Activated naive CD4-positive, alpha-beta T cell treated with anti-CD3 and anti-CD28 coated beads for 36 hours (primary cell): ENCODE measurements at places on chromosomes 2 and 18. TPM values are rescaled to one million over a fixed set of nuclear protein-coding genes. Genes with fewer than 3 reads are reported as not detected.

PPP1R1C gene
- total RNA-seq: not detected

- DNase-seq: no peak
Measured at GRCh38 chr2:237542001-237542704, 24.2 kb upstream of the PRLH start.

DNA sequence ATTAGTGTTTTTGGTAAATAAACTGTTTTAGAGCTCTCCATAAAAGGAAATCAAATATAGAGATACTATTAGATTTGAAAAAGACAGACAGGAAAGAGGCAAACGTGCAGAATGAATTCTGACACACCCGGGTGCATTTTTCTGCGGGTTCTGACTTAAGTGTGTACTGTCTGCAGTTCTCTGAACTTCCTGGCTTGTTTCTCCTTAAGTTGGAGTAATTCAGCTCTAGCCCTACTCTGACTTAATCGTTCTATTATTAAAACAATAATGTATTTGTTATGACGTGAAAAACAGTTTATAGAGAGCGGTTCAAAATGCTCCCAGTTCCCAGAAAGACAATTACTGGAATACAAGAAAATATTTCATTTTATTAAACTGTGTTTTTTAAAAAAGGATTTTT is 305.9 kb downstream of the ARHGAP15 start:
- DNase-seq: no peak

- DNase-seq: peak; percentile 75
Measured at GRCh38 chr18:76709659-76710645, 112.4 kb upstream of the ZNF236 start.

- DNase-seq: no peak
Measured at GRCh38 chr2:240554767-240555493, 2.9 kb downstream of the ANKMY1 start.

DNA sequence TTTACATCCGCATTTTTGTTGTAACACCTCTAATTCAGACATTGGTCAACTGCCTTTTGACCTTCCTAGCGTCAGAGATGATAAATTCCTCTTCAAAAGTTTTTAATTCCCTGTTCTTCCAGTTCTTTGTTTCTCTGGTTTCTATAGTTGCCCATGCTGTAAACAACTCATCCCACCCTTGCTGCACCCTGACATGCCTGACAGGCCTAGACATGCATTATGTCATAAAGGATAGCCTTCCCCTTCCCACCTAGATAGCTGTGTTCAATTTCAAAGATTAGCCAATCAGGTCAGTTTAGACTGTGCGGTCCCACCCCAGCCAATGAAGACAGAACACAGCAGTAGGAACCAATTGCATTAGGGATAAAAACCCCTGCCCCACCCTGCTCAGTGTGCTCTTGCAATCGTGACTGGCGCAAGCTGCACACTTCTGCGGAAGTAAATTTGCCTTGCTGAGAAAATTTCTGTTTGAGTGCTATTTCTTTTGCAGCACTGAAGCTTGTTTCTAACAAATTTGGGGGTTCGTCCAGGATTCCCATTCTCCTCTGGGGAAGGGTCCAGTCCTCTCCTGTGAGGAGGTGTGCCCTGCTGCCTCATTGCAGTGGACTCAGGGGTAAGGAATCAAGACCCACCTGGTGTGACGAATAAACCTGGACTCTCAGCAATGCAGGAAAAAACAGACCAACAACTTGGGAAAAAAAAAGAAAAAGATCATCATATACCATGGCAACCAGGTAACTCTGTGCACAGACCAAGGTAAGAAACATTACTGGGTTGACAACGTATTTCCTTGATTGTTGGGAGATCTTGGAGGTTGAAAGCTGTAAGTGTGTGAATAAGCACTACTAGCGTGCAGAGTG is 9.1 kb upstream of the SAP130 start:
- no peak for DNase-seq

DNA sequence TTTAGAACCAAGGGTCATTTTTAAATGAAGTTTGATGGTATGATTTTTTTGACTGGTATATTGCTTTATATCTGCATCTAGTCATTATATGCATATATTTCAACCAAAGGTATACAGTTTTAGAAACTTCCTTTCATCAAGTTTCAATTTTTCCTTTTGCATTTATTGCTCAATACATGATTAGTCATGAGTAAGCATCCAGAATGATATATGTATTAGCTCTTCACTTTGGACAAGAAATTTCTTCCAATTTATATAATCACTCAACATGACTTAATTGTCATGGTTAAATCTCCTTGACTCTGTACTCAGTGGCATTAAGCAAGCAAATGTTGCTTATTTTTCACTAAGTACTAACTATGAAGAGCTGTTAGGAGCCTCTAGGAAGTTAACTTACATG is 123.6 kb downstream of the PLCL1 start:
- no peak for DNase-seq

ZNF396 gene
- total RNA-seq: 0.74 TPM

- DNase-seq: no peak
Measured at GRCh38 chr2:134244587-134244986, 9.3 kb upstream of the MGAT5 start.

MYO7B gene
- total RNA-seq: 0.37 TPM

GRCh38 chr18:36187193-36187825 is at the start of gene MOCOS:
TSS of gene MOCOS (plus strand) at chr18:36187497. CDS start at chr18:36187540, 43 bp downstream.
- DNase-seq: peak; percentile 36

TSN gene
- 49.8 TPM for total RNA-seq

DNA sequence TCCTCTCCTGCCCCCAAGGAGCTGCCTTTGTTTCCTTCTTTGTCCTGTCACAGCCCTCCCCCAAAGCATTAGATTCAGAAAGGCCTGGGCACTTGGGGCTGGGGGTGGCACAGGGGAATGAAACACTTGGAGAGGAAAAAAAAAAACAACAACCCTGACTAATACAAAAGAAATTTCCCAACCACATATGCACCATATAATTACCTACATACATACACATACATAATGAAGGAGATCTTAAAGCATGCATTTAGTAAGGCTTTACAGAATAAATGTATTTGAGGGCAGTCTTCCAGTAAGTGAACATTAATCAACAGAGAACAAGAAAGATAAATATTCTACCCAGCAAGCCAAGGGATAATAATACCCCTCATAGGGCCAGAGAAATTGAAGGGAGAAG is 70.0 kb upstream of the PPP1CB start:
- no peak for DNase-seq

BCL2L11 gene
- total RNA-seq: 11.5 TPM

DNA sequence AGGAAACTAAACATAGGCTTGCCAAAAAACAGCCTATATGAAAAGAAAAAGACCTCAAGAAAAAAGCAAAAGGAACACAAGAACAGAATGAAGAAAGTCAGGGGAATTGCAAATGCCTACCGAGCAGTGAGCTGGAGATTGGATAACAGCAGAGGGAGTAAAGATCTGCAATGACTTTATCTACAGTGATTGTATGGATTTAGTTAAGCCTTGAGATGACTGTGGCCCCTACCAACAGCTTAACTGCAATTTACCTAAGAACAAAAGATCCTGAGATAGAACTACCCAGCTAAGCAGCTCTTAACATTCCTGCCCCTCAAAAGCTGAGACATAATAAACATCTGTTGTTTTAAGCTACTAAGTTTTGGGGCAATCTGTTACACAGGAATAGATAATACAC is 20.5 kb downstream of the LNPK start:
- DNase-seq: no peak
